ENCODE measurements at places on chromosomes 4 and X. TPM values are rescaled to one million over a fixed set of nuclear protein-coding genes. Genes with fewer than 3 reads are reported as not detected.

GRCh38 chr4:67234296-67234695 lies 311.0 kb downstream of the CENPC start:
- no peak overlapping the region for H3K27ac ChIP-seq
- no peaks in the 10 kb centered on the region for H3K4me1 ChIP-seq
- DNase-seq = no peak
- H3K36me3 ChIP-seq = no peaks in the 10 kb centered on the region
- H3K27me3 ChIP-seq = no peaks in the 10 kb centered on the region

DNA sequence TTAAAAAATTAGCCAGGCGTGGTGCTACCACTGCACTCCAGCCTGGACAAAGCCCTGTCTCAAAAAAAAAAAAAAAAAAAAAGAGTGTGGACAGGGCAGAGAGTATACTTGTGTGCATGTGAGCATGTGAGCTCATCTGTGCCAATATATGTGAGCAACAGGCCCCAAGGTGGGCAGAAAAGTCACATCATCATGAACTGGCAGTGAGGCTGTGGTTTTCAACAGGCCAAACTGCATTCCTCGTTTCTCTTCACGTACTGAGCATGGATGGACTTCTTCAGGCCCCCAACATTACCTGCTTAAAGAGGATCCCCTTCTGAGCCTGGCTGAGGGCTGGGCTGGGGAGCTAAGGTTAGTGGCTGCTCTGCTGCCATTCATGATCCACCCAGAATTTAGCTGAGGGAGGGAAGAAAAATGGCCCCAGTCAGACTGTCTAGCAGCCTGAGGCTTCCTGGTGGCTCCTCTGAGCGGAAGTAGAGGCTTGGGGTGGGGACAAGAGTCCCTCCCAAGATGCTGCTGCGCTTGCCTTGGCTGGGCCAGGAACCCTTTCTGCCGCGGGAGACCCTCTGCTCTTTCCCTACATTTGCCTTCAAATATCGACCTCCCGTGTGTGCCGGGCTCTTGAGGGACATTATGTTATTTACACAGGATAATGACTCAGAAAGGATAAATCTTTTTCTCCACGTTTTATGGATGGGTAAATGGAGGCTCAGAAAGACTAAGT lies 55.0 kb downstream of the DIPK2B start:
- H3K4me1 ChIP-seq = no peaks in the 10 kb centered on the region
- H3K27ac ChIP-seq = no peak overlapping the region
- H3K27me3 ChIP-seq = no peaks in the 10 kb centered on the region
- DNase-seq = no peak
- no peaks in the 10 kb centered on the region for H3K36me3 ChIP-seq

DNA sequence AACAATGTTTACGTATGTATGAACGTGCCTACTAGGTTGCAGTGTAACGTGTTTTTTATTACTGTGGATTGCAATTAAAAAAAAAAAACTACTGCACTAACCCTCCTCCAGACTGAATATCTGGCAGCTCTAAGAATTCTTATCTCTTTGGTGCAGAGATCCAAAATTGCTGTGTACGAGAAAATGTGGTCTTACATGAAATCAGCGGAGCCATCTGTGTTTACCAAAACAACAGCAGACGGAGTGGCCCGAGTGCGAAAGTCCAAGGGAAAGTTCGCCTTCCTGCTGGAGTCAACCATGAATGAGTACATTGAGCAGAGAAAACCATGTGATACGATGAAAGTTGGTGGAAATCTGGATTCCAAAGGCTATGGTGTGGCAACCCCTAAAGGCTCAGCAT lies 268.1 kb downstream of the THOC2 start:
- H3K4me1 ChIP-seq = no peaks in the 10 kb centered on the region
- H3K27ac ChIP-seq = no peak overlapping the region
- DNase-seq = no peak
- no peaks in the 10 kb centered on the region for H3K36me3 ChIP-seq
- no peaks in the 10 kb centered on the region for H3K27me3 ChIP-seq
- H3K4me3 ChIP-seq = no peak overlapping the region

Gene ARMCX1
- 1.1 TPM for total RNA-seq

- H3K4me3 ChIP-seq = no peak overlapping the region
- no peak overlapping the region for H3K27ac ChIP-seq
- H3K36me3 ChIP-seq = no peaks in the 10 kb centered on the region
- no peaks in the 10 kb centered on the region for H3K4me1 ChIP-seq
- no peak for DNase-seq
These were observed 139.9 kb downstream of the RAB28 start for GRCh38 chr4:13344216-13344615.

GRCh38 chrX:42955349-42955748 lies 177.4 kb upstream of the PPP1R2C start:
- no peak for DNase-seq
- peaks cover 8% of the 10 kb centered on the region for H3K4me1 ChIP-seq
- no peaks in the 10 kb centered on the region for H3K27me3 ChIP-seq
- H3K4me3 ChIP-seq = no peak overlapping the region
- no peaks in the 10 kb centered on the region for H3K36me3 ChIP-seq

Gene ITM2A
- 138 TPM for total RNA-seq

Gene OTUD6A
- total RNA-seq = not detected

- no peak overlapping the region for H3K4me3 ChIP-seq
- no peaks in the 10 kb centered on the region for H3K36me3 ChIP-seq
- no peak for DNase-seq
- peaks cover 3% of the 10 kb centered on the region for H3K4me1 ChIP-seq
These were observed 63.6 kb downstream of the LDB2 start for GRCh38 chr4:16834814-16835213.

GRCh38 chrX:568311-568710 lies 62.3 kb upstream of the SHOX start:
- H3K36me3 ChIP-seq = no peaks in the 10 kb centered on the region
- no peaks in the 10 kb centered on the region for H3K4me1 ChIP-seq
- no peak overlapping the region for H3K27ac ChIP-seq
- H3K27me3 ChIP-seq = no peaks in the 10 kb centered on the region

- peaks cover 4% of the 10 kb centered on the region for H3K27me3 ChIP-seq
- DNase-seq = no peak
- H3K4me3 ChIP-seq = no peak overlapping the region
- no peaks in the 10 kb centered on the region for H3K4me1 ChIP-seq
- no peak overlapping the region for H3K27ac ChIP-seq
These were observed 23.1 kb downstream of the LGI2 start for GRCh38 chr4:25007598-25007997.

Gene DHRSX
- 26.1 TPM for total RNA-seq

DNA sequence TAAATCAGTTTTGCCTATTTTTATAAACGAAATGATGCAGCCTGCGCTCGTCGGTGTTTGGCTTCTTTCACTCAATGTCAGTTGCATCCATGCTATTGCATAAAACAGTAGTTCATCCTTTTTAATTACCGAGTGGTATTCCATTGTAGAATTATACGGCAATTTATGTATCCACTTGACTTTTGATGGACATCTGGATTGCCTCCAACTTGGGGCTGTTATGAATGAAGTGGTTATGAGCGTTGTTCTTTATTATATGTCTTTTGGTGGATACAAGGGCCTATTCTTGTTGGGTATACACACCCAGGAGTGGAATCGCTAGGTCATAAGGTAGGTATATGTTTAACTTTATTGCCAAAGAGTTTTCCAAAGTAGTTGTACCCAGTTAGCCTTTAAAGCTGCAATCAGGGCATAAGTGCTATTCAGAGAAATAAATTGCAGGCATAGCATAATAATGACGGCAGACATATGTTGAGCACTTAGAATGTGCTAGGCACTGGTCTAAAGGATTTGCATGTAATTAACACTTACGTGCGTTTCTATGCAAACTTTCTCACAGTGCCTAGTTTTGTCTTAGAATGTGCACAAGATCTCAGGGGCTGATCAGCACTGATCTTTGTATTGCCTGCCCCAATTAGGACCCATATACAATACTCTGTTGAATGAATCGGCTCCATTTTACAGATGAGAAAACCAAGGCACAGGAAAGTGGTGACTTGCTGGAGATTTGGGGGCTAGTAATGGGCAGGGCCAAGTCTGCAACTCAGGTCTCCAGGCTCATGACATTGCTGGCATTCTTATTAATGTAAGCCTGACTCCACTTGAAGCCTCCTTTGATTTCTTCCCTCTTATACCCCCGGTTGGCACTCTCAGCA lies 407.0 kb downstream of the BCOR start:
- no peaks in the 10 kb centered on the region for H3K36me3 ChIP-seq
- no peak overlapping the region for H3K27ac ChIP-seq
- H3K4me1 ChIP-seq = no peaks in the 10 kb centered on the region

Gene FAM9C
- not detected for total RNA-seq

DNA sequence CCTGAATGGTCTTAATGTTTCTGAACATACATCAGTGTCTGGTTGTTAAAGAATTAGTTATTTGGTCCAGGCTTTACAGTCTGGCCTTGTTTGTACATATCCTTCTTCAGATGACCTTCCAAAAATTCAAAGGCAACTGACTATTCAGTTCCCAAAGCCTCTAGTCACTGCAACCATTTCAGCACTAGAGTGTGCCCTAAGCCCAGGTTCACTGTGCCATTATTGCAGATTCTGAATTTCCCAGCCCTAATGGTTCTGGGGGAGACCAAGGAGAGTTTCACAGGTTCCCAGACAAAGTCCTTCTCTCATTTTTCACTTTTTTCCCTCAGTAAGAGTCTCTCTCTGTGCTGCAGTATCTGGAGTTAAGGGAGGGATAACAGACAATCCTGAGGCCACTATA lies 235.8 kb downstream of the TRAM1L1 start:
- H3K36me3 ChIP-seq = no peaks in the 10 kb centered on the region
- H3K27ac ChIP-seq = no peak overlapping the region
- H3K4me3 ChIP-seq = no peak overlapping the region
- H3K4me1 ChIP-seq = no peaks in the 10 kb centered on the region
- no peak for DNase-seq

Gene BST1
- total RNA-seq = 1.8 TPM

DNA sequence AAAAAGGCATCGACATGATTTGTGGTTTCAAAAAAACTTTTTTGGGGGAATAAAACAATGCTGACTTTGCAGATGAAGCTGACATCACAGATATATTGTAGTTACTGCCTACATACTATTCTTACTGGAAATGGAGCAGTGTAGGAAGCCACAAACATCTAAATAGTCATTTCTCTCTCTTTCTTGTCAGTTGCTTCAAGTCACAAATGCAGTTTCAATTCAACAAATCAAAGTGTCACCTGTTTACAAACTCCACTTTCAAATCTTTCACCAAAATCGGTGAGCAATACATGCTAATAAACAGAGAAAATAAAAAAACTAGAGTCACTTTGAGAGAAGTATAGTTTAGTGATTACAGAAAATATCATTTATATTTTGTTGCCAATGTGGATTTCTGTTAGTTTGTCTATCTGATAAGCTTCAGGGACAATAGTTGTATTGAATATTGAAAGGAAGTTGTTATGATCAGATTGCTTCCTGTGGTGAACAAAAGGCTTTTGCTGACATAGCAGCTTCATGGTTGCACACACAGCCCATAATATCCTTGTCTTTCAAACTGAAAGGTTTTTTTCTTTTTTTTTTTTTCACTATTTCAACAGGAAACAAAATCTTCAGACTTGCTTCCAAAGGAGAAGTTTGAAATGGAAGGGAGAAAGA lies 49.7 kb upstream of the PTPN13 start:
- H3K4me1 ChIP-seq = peaks cover 26% of the 10 kb centered on the region
- DNase-seq = no peak
- peaks cover 16% of the 10 kb centered on the region for H3K27me3 ChIP-seq
- H3K27ac ChIP-seq = peak overlapping the region; percentile 76
- H3K36me3 ChIP-seq = peaks cover 3% of the 10 kb centered on the region

DNA sequence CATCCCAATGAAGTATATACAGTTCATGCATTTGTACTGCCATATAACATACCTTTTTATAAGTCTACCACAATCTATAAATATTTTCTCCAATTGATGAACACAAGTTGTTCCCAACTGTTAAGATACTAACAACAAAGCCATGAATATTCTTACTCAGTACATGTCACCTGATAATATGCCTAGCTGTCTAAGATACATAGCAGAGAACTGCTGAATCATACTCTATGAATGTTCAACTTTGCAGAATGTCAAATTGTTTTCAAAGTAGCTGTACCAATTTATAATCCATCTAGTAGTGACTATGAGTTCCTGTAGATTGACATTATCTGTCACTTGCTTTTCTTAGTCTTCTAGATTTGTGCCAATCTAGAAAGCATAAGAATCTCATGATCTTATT lies 84.9 kb downstream of the RAB28 start:
- no peak overlapping the region for H3K4me3 ChIP-seq
- no peaks in the 10 kb centered on the region for H3K36me3 ChIP-seq
- no peaks in the 10 kb centered on the region for H3K27me3 ChIP-seq
- no peaks in the 10 kb centered on the region for H3K4me1 ChIP-seq
- H3K27ac ChIP-seq = no peak overlapping the region

Gene C1QTNF7
- not detected for total RNA-seq

GRCh38 chr4:145539671-145540070 lies 58.0 kb downstream of the SMAD1 start:
- no peak overlapping the region for H3K27ac ChIP-seq
- H3K4me1 ChIP-seq = no peaks in the 10 kb centered on the region
- H3K27me3 ChIP-seq = peaks cover 29% of the 10 kb centered on the region
- H3K36me3 ChIP-seq = no peaks in the 10 kb centered on the region

Gene CDKL2
- total RNA-seq = 0.57 TPM

- H3K27ac ChIP-seq = no peak overlapping the region
- H3K27me3 ChIP-seq = no peaks in the 10 kb centered on the region
- DNase-seq = no peak
- H3K4me3 ChIP-seq = no peak overlapping the region
- no peaks in the 10 kb centered on the region for H3K4me1 ChIP-seq
These were observed 110.0 kb upstream of the IGFBP7 start for GRCh38 chr4:57220172-57220571.

Gene TIGD4
- 0.23 TPM for total RNA-seq

Gene FTSJ1
- 89.8 TPM for total RNA-seq

- no peak overlapping the region for H3K4me3 ChIP-seq
- H3K27me3 ChIP-seq = no peaks in the 10 kb centered on the region
- H3K4me1 ChIP-seq = peaks cover 24% of the 10 kb centered on the region
These were observed 34.7 kb downstream of the P2RY8 start for GRCh38 chrX:1502241-1502640.
